Omental fat pad (tissue), 4 donors: ENCODE measurements at places on chromosomes 1 and 21.

DNA sequence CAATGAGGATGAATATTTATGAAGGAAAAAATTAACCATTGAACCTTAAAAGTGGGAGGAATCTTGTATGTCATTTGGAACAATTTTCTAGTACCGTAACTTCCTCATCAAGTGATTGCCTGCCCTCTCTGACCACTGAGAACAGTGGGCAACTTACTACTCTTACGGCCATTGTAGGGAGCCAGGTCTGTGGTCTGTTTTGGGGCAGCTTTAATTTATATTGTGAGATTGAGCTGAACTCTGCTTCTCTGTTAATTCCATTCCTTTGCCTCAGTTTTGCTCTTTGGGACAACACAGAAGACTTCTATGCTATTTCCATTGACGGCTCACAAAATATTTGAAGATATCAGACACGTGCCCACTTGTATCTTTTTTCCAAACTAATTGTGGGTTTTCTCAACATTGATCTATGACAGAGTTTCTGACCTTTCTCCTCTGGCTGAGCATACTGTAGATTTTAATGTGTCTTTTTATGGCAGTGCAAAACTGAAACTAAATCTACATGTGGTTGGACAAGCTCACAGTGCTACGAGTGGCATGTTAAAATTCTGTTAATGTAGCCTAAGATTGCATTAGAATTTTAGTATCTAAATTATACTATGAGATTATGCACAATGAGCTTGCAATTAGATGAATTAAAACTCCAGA is 27.8 kb upstream of the ZNF281 start:
- DNase-seq, result no peak

DNA sequence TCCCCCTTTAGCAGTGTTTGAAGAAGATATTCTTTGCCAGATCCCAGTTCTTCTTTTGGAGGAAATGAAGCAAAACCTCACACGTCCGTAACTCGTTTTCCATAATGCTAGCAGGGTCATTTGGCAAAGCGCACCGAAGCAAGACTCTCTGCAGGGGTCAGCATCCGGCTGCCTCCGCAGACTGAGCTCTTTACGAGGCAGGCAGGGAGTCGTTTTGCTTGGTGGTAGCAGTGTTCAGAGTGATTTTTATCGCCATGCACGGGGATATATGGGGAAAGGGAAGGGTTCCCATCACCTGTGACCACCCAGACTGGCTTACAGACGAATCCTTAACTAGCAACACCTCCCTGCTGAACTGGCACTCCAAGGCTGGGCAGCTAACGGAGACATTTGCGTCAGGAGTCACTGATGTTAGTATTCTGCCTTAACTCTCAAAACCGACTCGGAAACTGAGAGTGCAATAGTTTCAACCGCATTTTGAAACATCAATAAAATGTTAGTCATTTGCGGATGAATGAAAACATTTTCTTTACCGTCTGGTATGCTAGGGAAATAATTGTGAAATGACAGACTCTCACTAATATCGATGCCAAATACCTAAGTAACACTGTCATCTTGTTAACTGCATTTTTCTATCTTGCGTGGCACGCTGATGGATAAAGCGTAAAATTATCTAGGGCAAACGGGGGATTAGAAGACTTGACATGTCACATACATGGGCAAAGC is 2.2 kb upstream of the NEGR1 start:
- DNase-seq, result no peak

GRCh38 chr1:60151311-60151710 is 77.7 kb upstream of the C1orf87 start:
- DNase-seq, result no peak

GRCh38 chr1:220925707-220926106 is 46.5 kb downstream of the HLX start:
- DNase-seq, result no peak

GRCh38 chr1:172646653-172647052 is 12.2 kb upstream of the FASLG start:
- DNase-seq, result no peak

DNA sequence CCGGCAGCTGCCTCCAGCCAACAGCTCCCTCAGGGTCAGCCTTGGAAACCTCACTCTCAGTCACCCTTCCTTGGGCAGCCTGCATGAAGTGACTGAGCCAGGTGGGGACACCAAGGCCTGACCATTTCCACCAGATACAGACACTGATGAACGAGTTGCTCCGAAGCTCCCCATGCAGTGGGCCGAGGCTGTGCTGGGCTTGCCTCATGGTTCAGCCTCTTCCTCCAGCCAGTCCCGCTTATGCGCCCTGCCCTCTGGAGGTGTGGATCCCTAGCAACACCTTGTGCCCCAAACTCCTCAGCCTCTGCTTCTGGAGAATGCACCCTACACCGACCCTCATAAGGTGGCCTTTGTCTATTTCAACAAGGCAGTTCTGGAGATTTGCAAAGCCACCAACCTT is 236.0 kb downstream of the RRAGC start:
- DNase-seq, result no peak

- no peak for DNase-seq
These were observed 19.5 kb upstream of the ETV3 start for GRCh38 chr1:157157501-157158190.

GRCh38 chr21:42079008-42079938 is 8.2 kb downstream of the UMODL1 start:
- no peak for DNase-seq

DNA sequence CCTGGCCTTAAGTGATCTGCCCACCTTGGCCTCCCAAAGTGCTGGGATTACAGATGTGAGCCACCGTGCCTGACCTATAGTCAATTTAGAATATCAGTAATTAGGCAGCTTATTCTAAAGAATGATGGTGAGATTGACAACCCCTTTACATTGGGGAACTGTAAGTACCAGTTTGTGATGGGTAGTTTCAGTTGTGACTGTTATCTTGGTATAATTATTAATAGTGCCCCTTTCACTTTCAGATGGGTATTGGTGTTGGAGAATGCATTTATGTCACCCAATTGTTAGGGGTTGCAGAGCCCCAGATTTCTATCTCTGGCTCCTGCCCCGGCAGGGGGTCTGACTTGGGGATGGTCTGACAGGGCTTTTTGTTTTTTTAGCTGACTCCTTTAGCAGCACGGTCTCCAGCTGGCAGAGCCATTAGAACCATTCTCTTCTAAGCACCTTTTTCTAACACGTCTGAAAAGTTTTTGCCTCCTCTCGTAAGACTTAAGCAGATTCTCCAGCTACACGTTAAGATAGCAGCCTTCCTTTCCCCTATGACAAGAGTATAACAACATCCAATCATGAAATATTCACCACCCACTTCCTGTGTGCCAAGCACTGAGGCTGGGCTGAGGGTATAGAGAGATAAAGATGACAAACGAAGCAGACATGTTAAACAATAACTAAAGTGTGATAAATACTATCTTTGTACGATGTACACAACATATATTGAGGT is 157.8 kb downstream of the SDCCAG8 start:
- no peak for DNase-seq

DNA sequence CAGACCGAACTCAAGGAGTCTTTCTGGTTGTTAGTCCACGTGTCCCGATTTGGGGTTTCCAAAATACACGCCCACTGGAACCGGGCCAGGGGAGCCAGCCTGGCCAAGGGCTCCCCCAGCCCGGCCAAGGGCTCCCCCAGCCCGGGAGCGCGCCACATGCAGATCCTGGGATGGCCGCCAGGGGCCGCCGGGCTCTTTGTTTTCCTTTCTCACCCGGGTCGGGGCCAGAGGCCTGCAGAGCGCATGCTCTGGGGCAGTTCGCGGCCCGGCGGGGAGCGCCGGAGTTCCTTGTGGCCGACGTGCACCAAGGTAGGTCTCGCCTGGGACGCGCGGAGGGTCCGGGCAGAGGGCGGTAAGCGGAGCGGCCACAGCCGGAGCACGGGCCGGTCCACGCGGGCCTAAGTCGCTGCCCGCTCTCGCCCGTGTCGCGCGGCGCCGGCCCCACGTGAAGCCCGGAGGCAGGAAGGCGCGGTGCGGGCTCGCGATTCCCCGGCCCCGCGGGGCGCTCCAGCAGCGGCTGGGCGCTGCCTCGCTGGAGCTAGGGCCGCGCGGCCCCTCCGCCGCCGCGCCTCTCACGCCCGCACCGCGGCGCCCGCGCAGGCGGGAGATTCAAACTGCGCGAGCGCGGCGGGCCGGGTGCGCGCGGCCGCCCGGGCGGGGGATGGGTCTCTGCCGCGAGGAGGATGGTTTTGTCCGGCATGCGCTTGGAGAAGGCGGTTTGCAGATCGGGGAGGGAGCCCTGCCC is 12.3 kb downstream of the RCC1 start:
- peak; percentile 80 for DNase-seq

- peak; percentile 18 for DNase-seq
These were observed 41.3 kb downstream of the COQ8A start for GRCh38 chr1:226981386-226981817.

- no peak for DNase-seq
These were observed 104.8 kb upstream of the KRTAP19-8 start for GRCh38 chr21:31143036-31143435.

DNA sequence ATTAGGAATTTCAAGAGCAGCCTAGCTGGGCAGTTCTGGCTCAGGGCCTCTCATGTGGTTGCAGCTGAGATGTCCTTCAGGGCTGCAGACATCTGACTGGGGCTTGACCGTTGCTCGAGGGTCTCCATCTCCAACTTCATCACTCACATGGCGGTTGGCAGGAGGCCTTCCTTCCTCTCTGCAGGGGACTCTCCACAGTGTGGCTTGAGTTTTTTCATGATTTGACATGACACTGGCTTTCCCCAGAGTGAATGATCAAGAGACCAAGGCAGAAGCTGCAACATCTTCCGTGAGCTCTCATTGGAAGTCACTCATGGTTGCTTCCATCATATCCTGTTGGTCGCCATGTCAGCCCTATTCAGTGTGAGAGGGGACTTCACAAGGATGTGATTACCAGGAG is 74.6 kb downstream of the RUNX3 start:
- DNase-seq, result no peak

DNA sequence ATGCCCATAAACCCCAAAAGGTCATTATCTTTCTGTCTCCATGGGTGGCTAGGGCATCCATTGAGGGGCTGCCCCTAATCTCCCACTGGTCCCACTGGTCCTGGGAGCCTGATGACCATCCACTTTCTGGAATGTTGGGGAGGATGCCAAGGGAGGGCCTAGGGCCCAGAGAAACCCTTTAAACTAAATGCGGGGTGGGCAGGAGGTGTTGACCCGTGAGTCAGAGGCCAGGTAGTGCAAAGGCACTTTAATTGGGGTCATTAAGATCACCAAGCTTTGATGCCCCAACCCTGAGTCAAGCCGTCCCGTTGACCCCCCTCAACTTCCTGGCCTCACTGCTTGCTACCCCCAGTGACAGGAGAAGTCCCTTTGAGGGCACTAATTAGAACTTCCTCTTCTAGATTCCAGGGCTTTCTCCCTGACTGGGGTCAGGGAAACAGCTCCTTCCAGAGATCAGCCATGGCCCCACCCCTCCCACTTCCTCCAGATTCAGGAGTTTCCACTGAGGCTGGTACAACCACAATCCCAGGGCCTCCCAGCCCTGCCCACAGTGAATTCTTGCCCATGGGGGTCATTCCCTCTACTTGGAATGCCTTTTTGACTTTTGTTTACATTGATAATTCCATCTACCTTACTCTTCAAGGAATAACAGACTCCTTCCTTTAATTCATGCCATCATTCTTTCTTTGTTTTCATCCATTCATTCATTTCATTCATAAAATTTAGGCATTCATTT is 15.5 kb upstream of the SERINC2 start:
- no peak for DNase-seq

GRCh38 chr1:169186106-169186505 is 79.6 kb downstream of the ATP1B1 start:
- no peak for DNase-seq

DNA sequence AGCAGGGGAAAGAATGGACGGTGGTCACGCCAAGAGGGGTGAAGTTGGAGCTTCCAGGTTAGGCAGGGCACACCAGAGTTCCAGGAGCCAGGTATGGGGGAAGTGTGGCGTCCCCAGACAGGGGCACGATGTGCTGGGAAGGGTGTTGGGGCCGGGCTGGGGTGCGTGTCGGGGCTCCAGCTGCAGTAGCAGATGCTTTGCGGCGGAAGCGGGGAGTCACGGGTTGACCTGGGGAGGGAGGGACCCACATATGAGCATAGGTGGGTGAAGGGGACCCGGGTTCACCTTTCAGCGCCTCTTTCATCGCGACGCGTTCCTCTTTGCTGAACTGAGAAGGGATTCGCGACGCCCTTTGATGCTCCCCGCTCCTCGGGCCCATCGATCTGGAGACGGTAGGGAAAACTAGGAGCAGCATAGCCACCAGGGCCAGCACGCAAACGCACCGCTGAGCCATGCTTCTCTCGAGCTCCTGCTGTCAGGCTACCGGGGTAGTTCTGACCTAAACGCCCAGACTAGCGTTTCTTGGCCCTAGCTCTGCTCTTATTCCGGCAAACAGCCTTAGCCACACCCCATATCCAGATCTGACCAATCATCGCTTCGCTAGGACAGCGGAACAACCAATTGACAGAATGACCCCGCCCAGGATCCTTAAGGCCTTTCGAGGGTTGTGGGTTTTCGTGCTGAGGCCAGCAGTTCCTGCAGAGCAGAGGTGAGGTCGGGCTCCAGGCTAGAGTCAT is at the start of gene PM20D1:
Gene PM20D1, minus strand, starts transcription at position 514 of the 737 bp plus-strand sequence. Its CDS starts 60 bp downstream, at position 454.
- peak; percentile 63 for DNase-seq

GRCh38 chr21:43332861-43333297 is 94.1 kb downstream of the SIK1 start:
- DNase-seq, result no peak
